ENCODE measurements at places on chromosomes 11 and 22. TPM values are rescaled to one million over a fixed set of nuclear protein-coding genes. Genes with fewer than 3 reads are reported as not detected.

- no peak for DNase-seq
Measured at GRCh38 chr11:86559311-86559945, 113.0 kb downstream of the ME3 start.

- no peak for DNase-seq
Measured at GRCh38 chr11:36141196-36141953, 147.8 kb downstream of the COMMD9 start.

MISFA gene
- total RNA-seq, result 7.3 TPM

MS4A3 gene
- not detected for total RNA-seq

DNA sequence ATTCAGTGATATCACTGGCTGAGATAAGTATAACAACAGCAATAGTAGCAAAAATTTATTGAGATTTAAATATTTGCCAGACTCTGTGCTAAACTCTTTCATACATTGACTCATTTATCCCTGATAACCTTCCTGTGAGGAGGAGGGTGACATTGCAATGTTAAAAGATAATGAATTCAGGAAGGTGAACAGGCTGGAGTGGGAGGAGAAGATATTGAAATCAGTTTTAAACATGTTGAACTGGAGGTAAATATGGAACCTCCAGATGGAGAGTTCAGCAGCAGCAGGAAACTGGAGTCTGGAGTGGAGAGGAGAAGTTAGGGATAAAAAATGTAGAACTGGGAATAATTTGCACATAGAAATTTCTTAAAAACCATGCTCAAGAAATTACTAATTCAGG is 142.0 kb upstream of the FAT3 start:
- no peak for DNase-seq

GRCh38 chr22:37346505-37346895 is 64.2 kb downstream of the CYTH4 start:
- no peak for DNase-seq

FAT3 gene
- 0.22 TPM for total RNA-seq

DNA sequence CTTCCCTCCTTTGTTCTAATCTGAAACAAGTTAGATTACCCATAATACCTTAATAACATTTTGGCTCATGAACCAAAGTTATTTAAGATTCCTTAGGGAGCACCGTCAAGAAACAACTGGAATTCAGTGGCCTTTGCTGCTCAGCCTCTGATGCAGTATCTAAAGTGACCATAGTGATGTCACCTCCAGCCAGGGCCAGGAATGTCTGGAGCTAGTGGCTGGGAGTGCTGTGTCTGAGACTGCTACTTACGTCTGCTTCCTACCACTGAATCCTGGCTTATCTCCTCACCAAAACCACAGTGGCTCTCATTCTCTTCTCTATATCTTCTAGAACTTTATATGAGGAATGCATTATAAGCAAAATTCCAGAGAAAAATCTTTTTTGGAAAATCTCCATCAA is 658.0 kb downstream of the DLG2 start:
- no peak for DNase-seq

MCAM gene
- 11.1 TPM for total RNA-seq

GRCh38 chr11:134207538-134208239 is 16.1 kb downstream of the NCAPD3 start:
- DNase-seq, result peak; percentile 66

- no peak for DNase-seq
Measured at GRCh38 chr22:17563936-17564391, 666 bp downstream of the SLC25A18 start.

TSSK2 gene
- total RNA-seq, result not detected

AP2A2 gene
- total RNA-seq, result 92.9 TPM

CDC42EP1 gene
- 162 TPM for total RNA-seq

GRCh38 chr22:40967111-40967760 is 16.1 kb downstream of the RBX1 start:
- no peak for DNase-seq

MACROD1 gene
- total RNA-seq, result 35.7 TPM

SLC17A6 gene
- total RNA-seq, result not detected

SLC22A9 gene
- not detected for total RNA-seq

- DNase-seq, result no peak
Measured at GRCh38 chr22:49915610-49916009, 2.6 kb downstream of the ALG12 start.

GRCh38 chr11:1369371-1370005 is 20.2 kb upstream of the BRSK2 start:
- no peak for DNase-seq

CHRM1 gene
- not detected for total RNA-seq

YPEL4 gene
- total RNA-seq, result 0.28 TPM

- DNase-seq, result no peak
Measured at GRCh38 chr11:34268906-34269430, 88.8 kb downstream of the ABTB2 start.

DNA sequence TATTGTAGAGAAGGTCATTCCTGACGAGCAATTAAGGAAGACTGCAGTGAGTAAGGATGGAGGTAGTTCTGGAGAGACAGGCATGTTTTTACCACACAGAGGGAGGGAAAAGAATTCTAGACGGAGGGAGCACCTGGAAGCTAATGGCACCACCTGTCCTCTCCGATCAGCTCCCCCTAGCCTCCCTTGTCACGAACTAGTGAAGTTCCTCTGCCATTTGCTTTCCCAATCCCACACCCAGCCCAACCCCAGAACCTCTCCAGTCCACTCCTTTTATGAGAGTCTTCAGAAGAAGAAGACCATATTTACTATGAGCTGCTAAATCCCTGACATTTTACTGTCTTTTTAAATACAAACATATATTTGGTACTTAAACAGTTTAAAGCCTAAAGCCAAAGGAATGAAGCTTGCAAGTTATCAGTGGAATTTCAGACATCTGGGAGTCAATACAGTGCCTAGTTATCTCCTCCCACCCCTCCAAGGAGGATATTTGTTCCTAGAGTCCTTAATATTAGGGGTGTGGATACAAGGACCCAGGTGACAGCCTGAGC is 46.1 kb upstream of the HSPA8 start:
- no peak for DNase-seq

DNA sequence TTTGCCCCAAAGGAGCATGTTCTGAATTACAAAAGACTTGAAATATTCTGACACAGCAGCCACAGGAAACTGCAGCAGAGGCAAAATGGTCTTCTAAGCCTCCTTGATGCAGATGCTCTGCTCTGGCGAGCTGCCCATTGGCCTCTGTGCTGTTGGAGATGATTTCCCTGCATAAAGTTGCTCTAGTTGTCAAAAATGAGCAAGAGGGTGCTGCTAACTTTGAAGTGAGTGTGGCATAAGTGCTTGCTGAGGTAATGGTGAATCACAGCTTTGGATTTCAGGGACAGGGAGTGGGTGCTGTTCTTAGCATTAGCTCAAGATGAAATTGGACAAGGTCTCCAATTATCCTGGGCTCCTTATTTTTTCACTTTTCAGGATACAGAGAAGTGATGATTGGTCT is 435.4 kb downstream of the TMEM135 start:
- DNase-seq, result no peak

CCDC88B gene
- 7.6 TPM for total RNA-seq

GRCh38 chr11:24312464-24313238 is 184.2 kb upstream of the LUZP2 start:
- no peak for DNase-seq

IMMP1L gene
- 22.9 TPM for total RNA-seq

- DNase-seq, result peak; percentile 65
Measured at GRCh38 chr11:128908391-128909246, 17.5 kb downstream of the KCNJ5 start.

DNA sequence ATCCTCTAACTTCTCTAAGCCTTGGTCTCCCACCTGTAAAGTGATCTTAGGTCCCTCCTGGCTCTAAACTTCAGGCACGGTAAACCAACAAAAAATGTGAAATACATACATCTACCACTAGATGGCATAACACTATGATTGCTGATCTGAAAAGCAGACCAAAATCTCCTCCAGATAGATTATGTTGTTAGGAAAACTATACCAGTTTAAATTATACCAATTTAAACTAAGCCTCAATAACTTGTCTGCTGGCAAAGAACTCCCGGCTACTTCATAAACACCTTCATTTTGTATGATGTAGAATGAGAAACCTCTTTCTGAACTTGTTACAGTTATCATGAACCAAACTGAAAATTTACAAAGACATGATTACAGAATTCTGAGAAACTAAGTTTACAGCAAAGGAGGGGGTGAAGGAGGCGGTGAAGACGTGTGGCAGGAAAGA is 85.9 kb downstream of the SBF2 start:
- DNase-seq, result peak; percentile 3

DNA sequence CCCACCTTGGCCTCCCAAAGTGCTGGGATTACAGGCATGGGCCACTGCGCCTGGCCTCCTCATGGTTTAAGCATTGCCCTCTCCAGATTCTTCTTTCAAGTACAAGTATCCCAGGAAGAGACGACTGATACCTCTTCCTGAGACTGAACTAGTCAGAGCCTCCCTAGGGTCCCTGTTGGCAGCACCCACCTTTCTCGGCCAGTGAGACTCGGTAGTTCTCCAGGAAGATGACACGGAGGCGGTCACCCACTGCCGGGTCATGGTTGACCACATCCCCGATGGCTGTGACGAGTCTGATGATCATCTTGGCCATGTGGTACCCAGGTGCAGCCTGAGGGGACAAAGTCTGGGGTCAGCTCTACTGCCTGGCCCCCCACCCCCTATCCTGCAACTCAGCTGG is 7.2 kb upstream of the RASGRP2 start:
- no peak for DNase-seq

DNA sequence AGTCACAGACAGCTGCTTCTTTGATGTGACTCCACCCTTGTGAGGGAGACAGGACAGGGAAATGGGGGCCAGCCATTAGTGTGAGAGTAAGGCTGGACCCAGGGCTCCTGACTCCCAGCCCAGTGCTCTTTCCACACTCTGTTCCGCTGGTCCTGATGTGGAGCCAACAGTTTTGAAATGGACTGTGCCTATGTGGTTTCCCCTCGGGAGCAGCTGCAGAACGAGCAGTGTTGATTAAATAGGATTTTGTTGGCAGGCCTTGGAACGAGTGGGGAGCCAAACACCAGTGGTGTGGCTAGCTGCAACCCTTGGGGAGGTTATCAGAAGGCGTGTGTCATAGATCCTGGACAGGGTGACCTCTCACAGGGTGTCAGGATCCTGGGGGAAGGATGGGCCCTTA is 66.5 kb upstream of the AMPD3 start:
- DNase-seq, result no peak
